Neural crest cell (in vitro differentiated cells): ENCODE measurements at places on chromosomes 7 and 10. TPM values are rescaled to one million over a fixed set of nuclear protein-coding genes. Genes with fewer than 3 reads are reported as not detected.

The EGFR gene
- total RNA-seq, result 2.3 and 2.6 TPM in 2 replicates

The BEND7 gene
- 21.9 and 25.0 TPM in 2 replicates for total RNA-seq

The PRKG1 gene
- 4.4 and 4.5 TPM in 2 replicates for total RNA-seq

The AKR1C2 gene
- total RNA-seq, result 3.8 and 3.9 TPM in 2 replicates

The TMEM236 gene
- 0.05 TPM in 1 of 2 replicates, not detected in the other for total RNA-seq

The CALML5 gene
- total RNA-seq, result not detected in 2 replicates

- DNase-seq, result no peak
Measured at GRCh38 chr7:154837622-154838021, 165.3 kb downstream of the PAXIP1 start.

DNA sequence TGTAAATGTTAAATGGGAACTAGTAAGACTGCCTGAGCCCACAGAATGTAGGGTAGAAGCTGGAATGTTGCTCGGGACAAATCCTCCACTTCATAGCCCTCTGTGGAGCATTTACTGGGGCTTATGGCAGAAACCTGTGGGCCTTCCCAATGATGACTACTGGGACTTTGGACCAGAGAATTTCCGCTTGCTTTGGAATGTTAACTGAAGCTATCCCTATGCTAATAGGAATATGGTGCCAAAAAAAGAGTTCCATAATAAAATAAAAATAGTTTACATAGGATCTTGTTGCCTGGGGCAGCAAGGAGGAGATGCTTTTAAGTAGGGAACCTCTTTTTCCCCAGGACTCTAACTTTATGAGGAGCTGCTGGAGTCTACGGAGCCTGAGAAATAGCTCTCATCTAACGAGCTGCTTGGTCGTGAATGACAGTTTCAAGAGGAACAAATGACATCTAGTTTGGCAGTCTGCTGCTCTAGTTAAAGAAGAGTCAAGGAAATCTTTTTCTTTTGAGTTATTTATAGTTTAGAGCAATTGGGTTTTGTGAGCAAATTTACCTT, 5.7 kb upstream of the DYNC2I1 start:
- DNase-seq, result no peak

DNA sequence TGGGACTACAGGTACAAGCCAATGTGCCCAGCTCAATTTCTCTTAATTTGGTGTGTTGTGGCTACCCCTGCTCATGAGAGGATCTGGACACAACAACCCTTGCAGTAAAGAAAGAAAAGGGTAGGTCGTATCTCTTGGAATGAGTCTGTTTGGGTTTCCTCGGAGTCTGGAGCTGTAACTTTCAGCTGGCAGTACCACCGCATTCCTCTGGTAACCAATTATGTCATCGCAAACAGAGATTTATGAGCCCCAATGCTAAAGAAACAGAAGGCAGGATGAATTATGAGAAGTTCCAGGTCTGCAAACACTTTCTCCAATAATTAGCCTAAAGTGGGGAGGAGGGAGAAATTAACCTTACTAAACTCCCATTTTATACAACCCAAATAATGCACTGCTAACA, 186.6 kb upstream of the NRP1 start:
- DNase-seq, result no peak

- no peak for DNase-seq
Measured at GRCh38 chr10:24240041-24240751, 31.3 kb downstream of the KIAA1217 start.

- no peak for DNase-seq
Measured at GRCh38 chr7:103113164-103113563, 35.7 kb downstream of the NAPEPLD start.

- no peak for DNase-seq
Measured at GRCh38 chr7:91292506-91292905, 28.3 kb downstream of the FZD1 start.

GRCh38 chr7:18163091-18163490, 135.4 kb upstream of the PRPS1L1 start:
- DNase-seq, result no peak

DNA sequence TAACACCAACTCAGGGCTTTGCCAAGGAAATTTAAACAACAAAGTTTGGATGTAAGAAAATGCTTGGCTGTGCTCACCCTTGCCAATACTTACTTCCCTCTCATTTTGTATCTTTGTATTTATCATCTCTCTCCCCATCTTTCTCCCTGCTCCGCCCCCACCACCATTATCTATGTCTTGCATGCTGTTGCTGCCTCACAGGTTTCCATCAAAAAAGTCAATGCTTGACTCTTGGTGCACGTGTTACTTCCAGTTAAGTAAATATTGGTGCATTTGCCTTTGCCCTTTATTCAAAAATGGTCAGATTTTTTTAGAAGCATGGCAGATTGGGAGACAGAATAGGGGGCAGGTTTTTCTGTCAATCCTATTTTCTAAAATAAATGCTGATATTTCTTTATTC, 626.0 kb downstream of the ACTR3B start:
- DNase-seq, result no peak

DNA sequence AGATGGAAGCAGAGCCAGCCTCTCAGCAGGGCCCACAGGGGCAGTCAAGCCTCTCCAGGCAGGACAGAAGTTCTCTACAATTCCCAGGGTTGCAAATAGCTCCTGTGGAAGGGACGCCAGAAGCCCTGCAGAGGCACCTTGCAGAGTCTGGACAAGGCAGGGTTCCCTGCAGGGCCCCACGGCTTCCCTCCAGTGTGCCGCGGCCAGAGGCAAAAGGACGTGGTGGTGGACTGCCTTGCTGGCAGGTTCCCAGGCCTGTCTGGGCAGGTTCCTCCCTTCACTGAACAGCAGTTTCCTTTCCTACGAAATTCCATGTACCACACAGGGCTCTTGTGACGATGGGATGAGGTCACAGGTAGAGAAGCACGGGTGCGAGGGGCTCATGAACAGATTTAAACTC, 25.1 kb downstream of the UPP1 start:
- no peak for DNase-seq

DNA sequence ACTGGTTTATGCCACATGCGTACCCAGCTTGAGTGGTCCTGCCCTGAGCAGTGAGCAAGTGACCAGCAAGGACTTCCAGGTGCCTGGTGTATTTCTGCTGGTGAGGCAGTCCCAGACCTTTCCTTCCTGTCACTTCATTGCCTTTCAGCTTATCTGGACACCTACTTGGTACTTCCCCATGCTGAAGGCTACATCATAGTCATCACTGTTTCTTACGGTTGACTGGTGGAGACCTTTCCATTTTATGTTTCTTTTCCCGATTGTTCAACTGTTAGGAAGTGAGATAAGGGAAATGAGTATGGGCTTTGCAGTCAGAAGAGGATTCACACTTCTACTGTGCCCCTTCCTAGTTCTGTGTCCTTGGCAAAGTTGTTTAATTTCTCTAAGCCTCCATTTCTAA, 358.5 kb downstream of the GFRA1 start:
- no peak for DNase-seq

DNA sequence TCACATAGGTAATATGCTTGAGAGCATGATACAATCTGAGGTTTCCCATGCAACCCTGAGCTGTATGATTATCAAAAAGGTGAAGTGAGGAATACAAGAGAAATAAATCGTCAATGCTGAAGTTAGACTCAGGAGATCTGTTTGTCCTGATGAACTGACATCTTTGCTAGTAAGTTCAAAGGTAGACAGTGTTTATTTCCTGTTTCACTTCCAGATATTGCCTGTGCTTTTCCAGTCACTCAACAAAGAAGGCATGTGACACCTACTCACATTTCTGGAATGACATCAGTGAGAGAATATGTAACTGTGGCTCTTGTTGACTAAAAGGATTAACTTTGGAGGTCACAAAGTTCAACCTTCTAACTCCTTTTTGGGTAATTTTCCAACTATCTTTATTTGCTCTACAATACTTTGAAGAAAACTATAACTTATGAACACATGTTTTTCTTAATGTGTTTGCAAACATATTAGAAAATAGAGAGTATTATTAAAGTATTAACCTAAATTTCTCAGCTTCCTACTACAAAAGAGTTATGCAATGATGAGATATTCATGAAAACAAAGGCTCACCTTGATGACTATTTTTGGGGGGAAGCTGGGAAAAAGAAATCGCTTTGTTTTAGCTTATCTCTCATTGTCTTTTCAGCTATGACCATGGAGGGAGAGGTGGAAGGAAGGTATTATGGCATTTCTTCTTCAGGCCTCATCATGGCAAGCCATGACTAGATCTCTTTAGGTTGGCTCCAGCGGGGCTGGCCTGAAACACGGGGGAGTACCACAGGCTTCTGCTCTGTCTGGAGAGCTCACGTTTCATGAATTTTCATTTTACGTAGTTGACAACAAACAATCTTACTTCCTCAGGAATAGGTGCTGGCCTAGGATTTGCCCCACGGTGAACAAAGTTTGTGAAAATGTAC, 214.7 kb upstream of the SLC26A5 start:
- no peak for DNase-seq

GRCh38 chr10:111821871-111822270, 361.7 kb downstream of the GPAM start:
- DNase-seq, result no peak

DNA sequence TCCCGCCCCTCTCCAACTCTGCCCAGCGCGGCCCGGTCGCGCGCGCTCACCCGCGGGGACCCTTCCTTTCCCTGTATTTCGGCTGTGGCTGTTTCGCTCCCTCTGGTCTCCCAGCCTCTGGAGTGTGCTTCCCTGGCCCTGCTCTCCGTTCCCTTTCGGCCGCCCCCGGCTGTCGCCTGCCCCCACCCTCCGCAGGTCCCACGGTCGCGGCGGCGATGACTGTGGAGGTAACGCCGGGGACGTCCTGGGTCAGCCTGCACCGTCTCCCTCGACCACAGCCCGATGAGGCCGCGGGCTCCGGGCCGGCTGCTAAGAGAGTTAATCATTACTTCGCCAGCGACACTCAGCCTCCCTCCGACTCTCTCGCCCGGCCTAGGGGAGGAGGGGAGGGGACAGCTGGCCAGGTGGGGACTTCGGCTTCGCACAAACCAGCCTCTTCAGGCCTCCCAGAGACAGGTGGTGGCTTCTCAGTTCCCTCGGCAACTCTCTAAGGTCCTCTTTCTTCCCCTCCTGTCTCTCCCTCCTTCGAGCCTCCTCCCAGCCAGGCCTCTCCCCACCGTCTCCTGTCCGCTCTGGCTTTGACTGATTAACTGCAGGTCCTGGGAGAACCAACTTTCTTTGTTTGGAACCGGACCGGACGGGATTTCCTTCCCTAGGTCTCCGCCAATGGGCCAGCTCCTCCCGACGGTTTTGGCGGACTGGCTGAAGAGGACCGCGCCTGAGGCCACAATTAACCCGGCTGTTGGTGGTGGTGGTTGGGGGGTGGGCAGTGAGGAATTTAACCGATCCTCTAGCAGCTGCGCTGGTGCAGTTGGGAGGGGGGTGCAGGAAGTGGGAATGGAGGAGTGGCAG, 5.6 kb upstream of the PAX2 start:
- no peak for DNase-seq

GRCh38 chr10:44387853-44388251, 3.0 kb upstream of the CXCL12 start:
- no peak for DNase-seq

GRCh38 chr7:41503438-41503837, 199.5 kb downstream of the INHBA start:
- no peak for DNase-seq

DNA sequence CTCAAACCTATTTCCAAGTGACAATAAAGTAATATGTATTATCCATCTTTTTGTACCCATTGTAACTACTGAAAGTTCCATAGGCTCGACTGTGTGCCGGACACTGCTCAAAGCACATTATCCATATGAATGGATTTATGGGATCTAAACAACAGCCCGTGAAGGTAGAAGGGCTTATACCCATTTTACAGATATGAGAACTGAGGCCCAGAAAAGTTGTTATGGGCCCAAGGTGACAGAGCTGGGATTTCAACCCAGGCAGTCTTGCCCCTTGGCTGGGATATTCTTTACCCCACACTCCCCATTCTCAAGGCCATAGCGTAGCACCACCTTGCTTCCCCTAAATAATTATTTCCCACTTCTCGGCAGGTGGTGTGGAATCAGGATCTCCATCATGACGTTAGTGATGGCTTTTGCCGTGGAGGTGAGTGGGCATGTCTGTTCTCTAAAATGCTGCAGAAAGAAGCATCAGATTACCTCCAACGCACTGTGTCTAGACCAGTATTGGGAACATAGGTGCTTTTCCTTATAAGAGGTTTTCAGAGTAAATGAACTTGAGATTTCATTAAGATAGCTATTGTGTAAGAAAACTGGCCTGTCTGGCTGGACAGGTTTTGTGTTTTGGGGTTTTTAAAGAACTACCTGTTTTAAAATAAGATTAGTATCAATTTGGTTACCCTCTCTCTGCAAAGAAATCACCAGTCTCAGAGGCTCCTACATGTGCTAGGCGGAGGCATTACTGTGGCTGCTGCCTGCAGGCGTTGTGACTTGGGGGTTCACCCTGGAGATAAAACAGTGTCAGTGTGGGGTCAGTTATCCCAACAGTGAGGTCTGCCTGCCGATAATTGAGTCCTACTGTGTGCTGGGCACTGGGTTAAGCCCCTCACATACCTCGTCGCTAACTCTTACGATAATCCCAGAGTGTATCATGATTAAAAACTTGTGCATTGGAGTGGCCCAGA, 85.1 kb upstream of the SDK1 start:
- no peak for DNase-seq

DNA sequence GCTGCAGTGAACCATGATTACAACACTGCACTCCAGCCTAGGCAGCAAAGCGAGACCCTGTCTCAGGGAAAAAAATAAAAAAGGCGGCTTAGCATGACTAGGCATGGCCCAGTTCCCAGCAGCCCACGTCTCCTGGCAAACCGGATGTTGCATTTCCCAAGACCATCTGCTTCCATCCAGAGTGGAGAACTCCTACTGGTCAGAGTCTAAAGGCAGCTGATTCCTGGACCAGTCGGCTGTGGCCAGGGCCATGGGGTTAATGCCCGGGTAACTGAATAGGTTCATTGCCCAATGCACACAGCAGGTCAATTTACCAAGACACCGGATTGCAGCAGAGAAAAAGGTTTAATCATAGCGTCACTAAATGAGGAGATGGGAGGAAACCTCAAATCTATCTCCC, 133.1 kb downstream of the MYL10 start:
- no peak for DNase-seq

DNA sequence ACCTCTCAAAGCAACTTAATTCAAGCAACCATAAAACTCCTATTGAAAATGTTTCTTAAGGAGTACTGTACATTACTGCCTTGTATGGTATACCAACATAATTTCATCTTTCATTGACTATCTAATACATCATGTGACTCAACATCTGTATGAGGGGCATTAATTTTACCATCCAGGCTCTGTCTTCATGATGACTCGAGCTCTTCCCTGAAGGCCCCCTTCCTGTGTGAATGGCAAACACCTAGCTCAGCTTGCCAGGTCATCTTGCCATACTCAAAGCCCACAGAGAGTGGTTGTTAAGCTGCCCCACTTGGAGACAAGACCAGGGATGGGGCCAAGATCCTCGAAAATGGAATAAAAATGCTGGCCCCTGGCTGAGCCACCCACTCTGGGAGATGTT, 82.4 kb downstream of the SGMS1 start:
- DNase-seq, result no peak

- DNase-seq, result no peak
Measured at GRCh38 chr7:137888241-137888640, 41.5 kb upstream of the DGKI start.
